ENCODE measurements at places on chromosomes 13 and 19.

DNA sequence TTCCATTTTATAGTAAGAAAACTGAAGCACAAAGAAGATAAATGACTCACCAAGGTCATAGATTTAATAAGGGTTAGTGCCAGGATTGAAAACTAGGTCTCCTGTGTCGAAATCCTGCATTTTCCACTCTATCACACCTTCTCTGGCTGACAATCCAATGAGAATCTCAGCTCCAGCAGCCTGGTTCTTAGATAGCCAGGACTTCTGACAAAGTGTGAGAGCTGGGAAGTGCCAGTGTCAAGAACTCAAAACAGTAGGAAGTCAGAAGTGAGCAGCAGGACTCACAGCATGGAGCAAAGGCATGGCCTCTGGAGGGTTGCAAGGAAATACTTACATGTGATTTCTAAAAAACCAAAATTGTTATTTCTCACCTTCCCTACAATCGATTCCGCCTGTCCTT, 24.3 kb downstream of the KCTD12 start:
- DNase-seq: no peak
- no peaks in the 10 kb centered on the region for H3K27me3 ChIP-seq
- no peaks in the 10 kb centered on the region for H3K36me3 ChIP-seq
- H3K27ac ChIP-seq: no peak overlapping the region

- H3K4me3 ChIP-seq: no peak overlapping the region
- no peak overlapping the region for H3K27ac ChIP-seq
- no peak for DNase-seq
- no peaks in the 10 kb centered on the region for H3K4me1 ChIP-seq
Measured at GRCh38 chr19:6489278-6490061, 7.9 kb upstream of the DENND1C start.

DNA sequence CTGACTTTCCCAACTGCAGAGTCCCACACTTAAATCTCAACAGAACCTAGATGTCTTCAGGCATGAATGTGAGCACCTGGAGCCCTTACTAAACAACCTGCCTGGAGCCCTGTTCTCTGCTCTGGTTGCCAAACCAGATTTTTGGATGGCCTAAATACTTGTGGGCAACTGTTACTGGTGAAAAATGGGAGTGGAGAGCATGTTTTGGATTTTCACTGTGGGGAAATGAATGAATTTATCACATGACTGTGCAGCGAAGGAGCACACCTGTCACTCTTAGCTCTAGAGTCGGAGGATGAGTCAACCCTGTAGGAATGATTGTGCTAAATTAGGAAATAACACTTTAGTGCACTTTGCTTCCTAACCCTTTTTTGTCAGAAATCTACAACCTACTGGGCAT, 30.3 kb downstream of the SHISA2 start:
- H3K4me1 ChIP-seq: peaks cover 62% of the 10 kb centered on the region
- peak overlapping the region; percentile 44 for H3K27ac ChIP-seq
- DNase-seq: no peak

DNA sequence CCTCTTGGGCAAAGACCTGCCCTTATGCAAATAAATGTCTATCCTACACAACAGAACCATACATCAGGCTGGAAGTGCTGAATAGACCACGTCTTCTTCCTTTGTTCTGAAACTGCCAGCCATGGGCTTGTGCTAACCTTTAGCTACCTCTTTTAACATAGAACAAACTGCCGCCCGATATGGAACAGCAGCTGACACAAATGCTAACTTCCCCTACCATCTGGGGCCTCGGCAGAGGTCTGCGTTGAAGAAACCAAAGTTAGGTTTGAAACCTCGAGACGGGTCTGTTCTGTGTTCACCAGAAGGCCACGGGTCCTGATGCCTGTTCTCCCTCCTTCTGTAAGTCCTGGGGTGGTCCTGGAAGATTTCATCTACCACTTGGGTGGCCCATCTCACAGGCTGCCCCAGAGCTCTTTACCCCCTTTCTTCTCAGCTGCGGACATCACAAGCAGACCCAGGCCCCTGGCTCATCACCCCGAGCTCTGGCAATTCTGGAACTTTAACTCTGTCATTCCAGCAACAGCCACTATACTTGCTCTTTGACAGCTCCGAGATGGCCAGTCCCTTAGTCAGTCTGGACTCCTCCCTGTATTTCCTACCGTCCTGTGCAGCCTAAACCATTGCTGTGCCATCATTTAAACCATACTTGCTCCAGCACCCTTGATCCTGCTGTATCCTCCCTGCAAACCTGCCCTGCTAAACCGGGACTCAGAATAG, 146.7 kb downstream of the USP12 start:
- H3K4me3 ChIP-seq: no peak overlapping the region
- DNase-seq: no peak
- peaks cover 7% of the 10 kb centered on the region for H3K27me3 ChIP-seq
- H3K27ac ChIP-seq: no peak overlapping the region

DNA sequence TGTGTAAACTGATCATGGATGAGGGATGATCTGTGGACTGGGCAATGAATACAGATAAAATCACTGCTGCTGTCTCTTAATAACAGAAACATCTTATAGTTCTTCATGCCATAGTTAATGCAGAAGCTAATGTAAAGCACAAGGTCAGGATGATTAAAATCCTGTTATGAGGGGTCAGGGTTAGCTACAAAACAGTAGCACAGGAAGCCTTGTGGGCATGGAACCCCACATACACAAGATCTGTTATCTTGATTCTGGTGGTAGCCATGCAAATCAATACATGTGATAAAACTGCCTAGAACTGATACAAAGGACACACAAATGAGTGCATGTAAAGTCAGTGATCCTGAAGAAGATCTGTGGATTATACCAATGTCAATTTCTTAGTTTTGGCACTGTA, 96.4 kb downstream of the KLF12 start:
- H3K27ac ChIP-seq: no peak overlapping the region
- no peaks in the 10 kb centered on the region for H3K27me3 ChIP-seq
- H3K4me1 ChIP-seq: peaks cover 18% of the 10 kb centered on the region
- H3K36me3 ChIP-seq: no peaks in the 10 kb centered on the region

GRCh38 chr19:11102944-11103343, 13.7 kb downstream of the LDLR start:
- no peak for DNase-seq
- H3K27ac ChIP-seq: no peak overlapping the region
- peaks cover 8% of the 10 kb centered on the region for H3K4me1 ChIP-seq

DNA sequence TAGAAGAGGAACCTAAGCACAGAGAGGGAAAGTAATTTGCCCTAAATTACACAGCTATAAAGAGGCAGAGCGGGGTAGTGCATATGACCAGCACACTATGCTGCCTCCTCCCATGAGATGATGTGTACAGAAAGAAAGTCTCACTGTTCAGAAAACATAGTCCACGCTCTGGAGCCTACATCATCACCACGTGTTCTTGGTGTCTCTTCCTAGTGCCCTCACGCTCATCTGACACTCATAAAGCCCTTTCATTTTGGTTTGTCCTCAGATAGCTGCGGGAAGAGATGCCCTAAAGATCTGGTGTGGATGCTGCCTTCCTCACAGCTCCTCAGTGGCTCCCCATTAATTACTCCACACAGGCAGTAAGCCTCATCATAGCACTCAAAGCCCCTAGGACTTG, 27.4 kb upstream of the SIAH3 start:
- no peak for DNase-seq
- no peaks in the 10 kb centered on the region for H3K4me1 ChIP-seq
- no peak overlapping the region for H3K27ac ChIP-seq
- H3K36me3 ChIP-seq: no peaks in the 10 kb centered on the region
- peaks cover 1% of the 10 kb centered on the region for H3K27me3 ChIP-seq

- H3K4me1 ChIP-seq: no peaks in the 10 kb centered on the region
- H3K27me3 ChIP-seq: no peaks in the 10 kb centered on the region
- DNase-seq: no peak
- no peaks in the 10 kb centered on the region for H3K36me3 ChIP-seq
- H3K4me3 ChIP-seq: no peak overlapping the region
Measured at GRCh38 chr13:59706101-59706976, 457.4 kb downstream of the DIAPH3 start.

DNA sequence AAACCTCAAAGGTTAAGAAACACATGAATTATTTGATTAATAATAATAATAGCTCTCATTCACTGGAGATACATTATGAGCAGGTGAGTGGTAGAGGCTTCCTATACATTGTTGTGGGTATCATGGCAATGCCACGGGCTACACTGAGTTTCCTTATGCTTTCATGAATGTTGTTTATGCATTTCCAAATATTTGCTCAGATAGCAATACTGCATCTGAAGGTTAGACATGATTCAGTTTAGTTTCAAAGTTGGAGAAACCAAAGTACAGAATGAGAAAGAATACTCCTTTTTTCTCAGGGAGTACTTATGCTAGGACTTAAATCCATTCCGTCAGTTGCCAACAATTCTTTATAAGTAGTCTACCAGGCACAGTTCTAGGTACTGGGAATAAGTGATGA, 108.5 kb downstream of the FRY start:
- H3K27me3 ChIP-seq: peaks cover 3% of the 10 kb centered on the region
- H3K4me3 ChIP-seq: no peak overlapping the region
- H3K36me3 ChIP-seq: no peaks in the 10 kb centered on the region
- no peak for DNase-seq
- no peak overlapping the region for H3K27ac ChIP-seq
- H3K4me1 ChIP-seq: peaks cover 3% of the 10 kb centered on the region

DNA sequence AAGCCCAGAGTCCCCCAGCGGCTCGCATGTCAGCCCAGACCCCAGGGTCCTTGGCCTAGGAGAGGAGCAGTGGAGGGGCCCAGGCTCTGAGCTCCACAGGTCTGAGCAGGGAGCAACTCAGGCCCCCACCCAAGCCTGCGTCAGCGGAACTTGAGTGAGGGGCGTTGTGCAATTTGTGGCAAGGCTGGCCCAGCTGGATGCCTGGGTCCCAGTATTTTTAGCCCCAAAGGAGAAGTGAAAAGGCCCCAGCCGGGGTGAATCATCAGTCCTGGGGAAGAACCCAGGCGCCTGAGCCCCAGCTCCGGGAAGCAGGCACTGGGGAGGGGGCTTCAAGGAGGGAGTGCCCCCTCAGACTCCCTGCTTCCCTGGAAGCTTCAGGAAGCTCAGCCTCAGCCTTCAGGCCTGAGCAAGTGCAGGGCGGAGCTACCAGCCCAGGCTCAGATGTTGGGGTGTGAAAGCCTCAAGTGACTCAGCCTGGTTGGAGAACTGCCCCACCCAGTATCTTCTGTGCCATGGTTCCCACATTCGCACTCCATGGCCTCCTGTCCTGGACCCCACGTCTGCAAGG, 7.2 kb downstream of the MED29 start:
- peaks cover 13% of the 10 kb centered on the region for H3K36me3 ChIP-seq
- H3K4me3 ChIP-seq: no peak overlapping the region
- DNase-seq: no peak
- peaks cover 21% of the 10 kb centered on the region for H3K27me3 ChIP-seq
- H3K4me1 ChIP-seq: peaks cover 20% of the 10 kb centered on the region
- H3K27ac ChIP-seq: peak overlapping the region; percentile 89

- DNase-seq: no peak
- peaks cover 8% of the 10 kb centered on the region for H3K4me1 ChIP-seq
- peaks cover 4% of the 10 kb centered on the region for H3K27me3 ChIP-seq
- no peak overlapping the region for H3K27ac ChIP-seq
- no peak overlapping the region for H3K4me3 ChIP-seq
- peaks cover 4% of the 10 kb centered on the region for H3K36me3 ChIP-seq
Measured at GRCh38 chr19:40147338-40147692, 43.9 kb upstream of the MAP3K10 start.

DNA sequence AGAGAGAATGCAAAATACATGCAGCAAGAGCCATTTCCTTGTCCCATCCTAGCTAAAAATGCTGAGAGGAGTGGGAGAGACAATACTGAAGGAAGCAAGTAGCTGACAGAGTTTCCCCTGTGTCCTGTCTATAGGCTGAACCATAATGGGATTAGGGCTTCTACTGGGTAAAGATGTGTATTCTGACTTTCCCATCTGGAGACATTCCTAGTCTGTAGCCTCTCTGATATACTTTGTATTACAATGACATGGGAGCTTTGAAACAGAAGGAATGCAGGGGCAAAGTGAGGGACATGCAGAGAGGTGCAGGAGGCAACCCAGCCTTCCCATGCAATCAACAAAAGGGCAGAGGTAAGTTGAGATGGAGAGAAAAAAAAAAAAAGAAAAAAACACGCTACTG, 10.5 kb upstream of the GPC6 start:
- peaks cover 18% of the 10 kb centered on the region for H3K4me1 ChIP-seq
- no peak overlapping the region for H3K27ac ChIP-seq
- H3K4me3 ChIP-seq: no peak overlapping the region
- H3K36me3 ChIP-seq: no peaks in the 10 kb centered on the region
- no peaks in the 10 kb centered on the region for H3K27me3 ChIP-seq

- no peak overlapping the region for H3K4me3 ChIP-seq
- peaks cover 7% of the 10 kb centered on the region for H3K36me3 ChIP-seq
- DNase-seq: no peak
- H3K27ac ChIP-seq: no peak overlapping the region
- no peaks in the 10 kb centered on the region for H3K4me1 ChIP-seq
- peaks cover 6% of the 10 kb centered on the region for H3K27me3 ChIP-seq
Measured at GRCh38 chr13:112331675-112332074, 44.5 kb upstream of the SPACA7 start.

DNA sequence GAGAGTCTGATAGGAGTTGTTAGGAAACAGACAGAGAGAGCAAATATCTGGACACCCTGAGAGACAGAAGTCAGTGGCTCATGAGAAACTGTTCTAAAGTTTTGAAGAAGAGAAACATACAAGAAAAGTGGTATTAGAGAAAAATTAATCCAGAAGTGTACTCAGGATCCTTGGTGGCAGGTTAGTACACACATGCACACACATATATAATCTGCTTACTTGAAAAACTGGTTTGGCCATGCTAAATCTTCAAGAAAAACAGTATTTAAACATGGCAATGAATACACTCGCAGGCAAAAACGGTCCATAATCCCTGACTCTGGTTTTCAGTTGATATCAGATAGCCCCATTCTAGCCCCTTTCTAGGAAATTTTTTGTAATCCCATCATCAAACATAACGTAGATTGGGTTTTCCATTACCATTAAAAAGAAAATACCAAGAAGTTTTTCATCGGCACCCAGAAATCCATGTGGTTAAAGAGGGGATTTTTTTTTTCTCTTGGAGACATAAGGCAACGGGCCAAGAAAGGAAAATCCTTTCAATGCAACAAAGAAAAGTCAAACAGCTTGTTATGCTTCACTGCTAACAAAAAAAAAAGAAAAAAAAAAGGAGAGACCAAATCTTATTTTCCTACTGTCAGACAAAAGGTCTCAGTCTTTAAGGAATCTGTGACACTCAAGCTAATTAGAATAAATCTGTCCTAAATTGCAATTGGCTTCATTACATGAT, 178.0 kb upstream of the MIR17HG start:
- H3K4me1 ChIP-seq: peaks cover under 1% of the 10 kb centered on the region
- H3K27me3 ChIP-seq: no peaks in the 10 kb centered on the region
- no peaks in the 10 kb centered on the region for H3K36me3 ChIP-seq
- no peak overlapping the region for H3K4me3 ChIP-seq
- H3K27ac ChIP-seq: no peak overlapping the region

- H3K4me3 ChIP-seq: peak overlapping the region; percentile 78
- peaks cover 8% of the 10 kb centered on the region for H3K4me1 ChIP-seq
- peak overlapping the region; percentile 81 for H3K27ac ChIP-seq
- H3K36me3 ChIP-seq: peaks cover 37% of the 10 kb centered on the region
- peaks cover 14% of the 10 kb centered on the region for H3K27me3 ChIP-seq
Measured at GRCh38 chr19:16199275-16199932, 1.7 kb downstream of the AP1M1 start.

Measured in endothelial cell (in vitro differentiated cells).